ENCODE measurements at places on chromosomes 2 and 18.

GRCh38 chr18:75115514-75115913 is 93.4 kb downstream of the PTGR3 start:
- DNase-seq: no peak

DNA sequence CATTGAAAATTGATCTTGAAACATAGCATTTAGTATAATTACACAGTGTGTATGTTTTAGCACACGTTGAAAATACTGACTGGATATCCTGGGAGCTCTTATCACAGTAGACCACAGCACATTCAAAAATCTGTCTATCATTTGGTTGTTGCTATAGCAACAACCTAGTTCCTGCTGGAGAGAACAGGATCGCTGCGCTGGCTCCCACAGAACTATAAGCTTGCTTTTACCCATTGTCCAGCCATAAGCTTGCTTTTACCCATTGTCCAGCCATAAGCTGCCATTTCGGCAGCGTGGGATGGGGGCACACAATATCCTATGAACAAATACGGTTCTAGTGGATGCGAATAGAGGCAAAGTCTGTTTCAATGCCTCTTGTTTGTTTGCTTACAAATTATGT is 70.4 kb upstream of the ST6GAL2 start:
- DNase-seq: no peak

- DNase-seq: no peak
Measured at GRCh38 chr18:42222557-42222956, 267.5 kb downstream of the PIK3C3 start.

DNA sequence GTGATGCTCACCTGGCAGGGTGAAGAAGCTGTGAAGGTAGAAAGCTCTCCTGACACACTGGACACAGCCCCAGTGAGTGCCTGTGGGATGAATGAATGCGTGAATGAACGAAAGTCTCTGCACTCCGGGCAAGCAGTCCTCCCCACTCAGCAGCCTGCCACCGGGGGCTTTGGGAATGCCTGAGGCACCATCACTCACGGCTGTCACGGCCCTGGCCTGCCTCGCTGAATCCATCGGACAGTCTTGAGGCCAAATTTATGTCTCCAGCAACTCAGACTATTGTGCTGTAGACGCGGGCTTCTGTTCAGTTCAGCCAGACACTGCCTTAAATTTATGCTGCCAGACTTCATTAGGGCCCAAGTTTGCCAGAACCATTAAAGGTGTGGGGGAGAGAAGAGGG is 62.9 kb upstream of the TEX51 start:
- DNase-seq: no peak

DNA sequence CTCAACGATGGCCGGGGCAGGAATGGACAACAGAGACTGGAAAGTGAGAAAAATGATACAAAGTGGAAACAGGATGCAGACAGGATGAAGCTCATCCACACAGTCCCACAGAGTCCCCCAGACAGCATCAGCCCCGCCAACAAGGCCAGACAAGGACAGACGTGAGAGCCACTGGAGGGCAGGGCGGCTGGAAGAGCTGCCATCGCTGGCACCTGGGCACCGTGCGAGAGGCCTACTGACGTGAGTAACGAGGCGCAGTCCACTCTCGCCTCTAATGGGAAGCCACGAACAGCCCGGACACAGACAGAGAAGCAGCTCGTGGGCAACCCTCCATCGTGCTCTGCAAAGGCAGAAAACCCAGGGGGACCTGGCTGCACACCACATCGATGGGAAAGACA is 17.1 kb downstream of the HDAC4 start:
- DNase-seq: no peak

- no peak for DNase-seq
Measured at GRCh38 chr2:65388596-65389390, 43.6 kb downstream of the SPRED2 start.

- no peak for DNase-seq
Measured at GRCh38 chr2:203562268-203562667, 27.2 kb upstream of the RAPH1 start.

DNA sequence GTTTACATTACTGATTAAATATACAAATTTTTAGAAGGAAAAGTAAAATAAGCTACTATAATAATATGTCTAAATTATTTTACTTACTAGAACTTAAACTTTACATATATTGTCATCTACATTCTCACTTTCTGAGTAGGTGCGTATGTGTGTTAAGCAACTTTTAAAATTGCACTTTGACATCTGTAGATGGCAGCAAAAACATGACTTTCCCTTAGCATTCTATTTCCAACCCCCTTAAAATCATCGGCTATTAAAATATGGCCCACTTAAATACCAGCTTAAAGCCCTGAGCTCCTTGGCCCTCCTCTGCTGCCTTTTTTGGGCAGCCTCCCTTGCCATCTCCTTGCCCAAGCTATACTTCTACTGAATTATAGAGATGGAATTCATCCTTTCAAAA is 78.0 kb downstream of the UPP2 start:
- no peak for DNase-seq

GRCh38 chr2:190023860-190024259 is 38.7 kb downstream of the MSTN start:
- peak; percentile 1 for DNase-seq

- no peak for DNase-seq
Measured at GRCh38 chr18:46042571-46043123, 29.4 kb downstream of the PSTPIP2 start.

DNA sequence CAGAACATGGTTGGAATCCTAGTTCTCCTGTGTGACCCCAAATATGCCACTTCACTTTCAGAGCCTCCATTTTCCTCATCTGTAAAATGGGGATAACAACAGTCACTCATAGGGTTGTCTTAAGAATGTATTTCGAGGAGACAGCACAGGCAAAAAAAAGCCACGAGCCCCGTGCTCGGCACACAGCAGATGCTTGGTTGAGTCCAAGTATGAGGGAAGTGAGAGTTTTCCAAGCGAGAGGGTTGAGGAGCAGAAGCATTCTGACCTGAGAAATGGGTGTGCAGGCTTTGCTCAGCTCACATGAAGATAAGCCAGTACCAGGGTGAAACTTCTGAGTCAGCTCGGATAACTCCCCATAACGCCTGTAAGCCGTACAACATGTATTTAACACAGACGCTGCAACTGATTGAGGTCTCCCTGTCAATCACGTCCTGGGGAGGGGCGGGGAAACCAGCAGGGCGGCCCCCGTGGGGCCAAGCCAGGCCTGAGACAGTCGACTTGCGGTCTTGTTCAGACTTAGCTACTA is 23.0 kb upstream of the ODC1 start:
- DNase-seq: no peak

GRCh38 chr2:186691900-186692299 is 2.0 kb upstream of the FAM171B start:
- DNase-seq: no peak

GRCh38 chr18:27483276-27483675 is 298.2 kb upstream of the CHST9 start:
- DNase-seq: no peak

GRCh38 chr2:60873381-60873780 is 8.0 kb upstream of the REL start:
- no peak for DNase-seq

- no peak for DNase-seq
Measured at GRCh38 chr2:232879618-232880494, 9.8 kb downstream of the SNORC start.

GRCh38 chr18:11008505-11008904 is 140.9 kb downstream of the PIEZO2 start:
- no peak for DNase-seq

DNA sequence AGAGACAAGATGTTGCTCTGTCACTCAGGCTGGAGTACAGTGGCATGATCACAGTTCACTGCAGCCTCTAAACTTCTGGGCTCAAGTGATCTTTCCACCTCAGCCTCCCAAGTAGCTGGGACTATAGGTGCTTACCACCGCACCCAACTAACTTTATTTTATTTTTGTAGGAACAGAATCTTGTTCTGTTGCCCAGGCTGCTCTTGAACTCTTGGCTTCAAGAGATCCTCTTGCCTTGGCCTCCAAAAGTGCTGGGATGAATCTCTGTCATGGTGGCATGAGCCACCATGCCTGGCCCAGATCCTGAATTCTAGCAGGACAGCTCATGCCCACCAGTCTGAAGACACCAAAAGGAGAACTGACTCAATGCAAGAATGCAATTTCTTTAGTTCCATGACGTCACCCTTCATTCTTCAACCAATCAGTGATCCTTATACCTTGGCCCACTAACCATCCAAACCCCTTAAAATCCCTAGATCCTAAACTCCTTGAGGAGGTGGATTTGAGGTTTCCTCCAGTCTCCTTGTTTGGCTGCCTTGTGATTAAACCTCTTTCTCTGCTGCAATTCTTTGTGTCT is 25.6 kb upstream of the CXXC1 start:
- DNase-seq: no peak

DNA sequence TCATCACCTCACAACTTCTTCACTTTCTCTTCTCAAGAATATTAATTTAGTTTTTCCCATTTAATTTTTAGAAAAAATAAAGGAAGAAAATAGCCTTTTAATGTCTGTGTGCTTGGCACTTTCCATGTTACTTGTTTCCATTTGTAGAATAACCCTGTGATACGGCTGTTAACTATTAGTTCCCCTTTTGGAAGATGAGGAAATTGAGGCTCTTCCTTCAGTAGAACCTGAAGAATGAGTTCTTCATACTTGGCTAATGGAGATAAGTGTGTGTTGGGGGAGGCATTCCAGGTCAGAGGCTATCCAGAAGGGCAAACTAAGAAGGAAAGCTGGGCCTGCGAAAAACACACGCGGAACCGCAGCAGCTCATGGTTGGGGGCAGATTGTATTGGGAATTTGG is 38.3 kb downstream of the ZNF532 start:
- DNase-seq: no peak

- no peak for DNase-seq
Measured at GRCh38 chr18:78903436-78904178, 76.0 kb upstream of the SALL3 start.

GRCh38 chr2:121910139-121910538 is 154.7 kb downstream of the TSN start:
- no peak for DNase-seq

DNA sequence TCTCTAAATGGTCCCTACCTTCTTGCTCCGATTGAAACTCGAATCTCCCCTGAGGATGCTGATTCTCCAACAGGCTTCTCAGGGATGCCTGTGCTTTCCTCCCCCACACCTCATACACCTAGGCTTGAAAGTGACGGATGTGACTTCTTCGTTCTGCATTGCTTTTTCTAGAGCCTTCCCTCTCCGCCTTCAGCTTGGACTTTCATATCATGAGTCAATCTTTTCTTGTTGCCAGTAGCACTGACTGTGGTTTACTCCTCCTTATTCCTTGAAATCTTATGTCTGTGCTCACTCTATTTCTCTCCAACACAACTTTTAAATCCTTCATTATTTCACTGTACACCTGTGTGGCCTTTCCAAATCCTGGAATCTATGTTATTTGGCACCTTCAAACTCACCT is 451.4 kb downstream of the TMX3 start:
- DNase-seq: no peak

DNA sequence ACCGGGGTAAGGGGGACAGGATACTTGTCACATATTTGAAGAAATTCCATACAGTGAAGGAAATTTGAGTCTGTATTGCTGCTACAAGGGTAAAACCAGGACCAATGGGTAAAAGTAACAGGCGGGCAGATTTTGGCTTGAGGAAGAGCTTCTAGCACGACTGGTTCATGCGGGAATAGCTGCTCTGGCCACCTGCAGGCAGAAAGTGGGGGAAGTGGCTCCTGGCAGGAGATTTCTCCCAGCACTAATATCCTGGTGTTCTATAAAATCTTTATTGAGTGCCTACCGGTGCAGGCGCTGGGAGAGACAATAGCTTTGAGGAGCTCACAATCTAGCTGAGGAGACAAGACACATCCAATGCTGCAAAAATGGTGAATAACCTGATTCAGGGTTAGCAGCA is 198.5 kb downstream of the LOXHD1 start:
- DNase-seq: no peak

- DNase-seq: no peak
Measured at GRCh38 chr2:186749219-186749618, 55.4 kb downstream of the FAM171B start.

DNA sequence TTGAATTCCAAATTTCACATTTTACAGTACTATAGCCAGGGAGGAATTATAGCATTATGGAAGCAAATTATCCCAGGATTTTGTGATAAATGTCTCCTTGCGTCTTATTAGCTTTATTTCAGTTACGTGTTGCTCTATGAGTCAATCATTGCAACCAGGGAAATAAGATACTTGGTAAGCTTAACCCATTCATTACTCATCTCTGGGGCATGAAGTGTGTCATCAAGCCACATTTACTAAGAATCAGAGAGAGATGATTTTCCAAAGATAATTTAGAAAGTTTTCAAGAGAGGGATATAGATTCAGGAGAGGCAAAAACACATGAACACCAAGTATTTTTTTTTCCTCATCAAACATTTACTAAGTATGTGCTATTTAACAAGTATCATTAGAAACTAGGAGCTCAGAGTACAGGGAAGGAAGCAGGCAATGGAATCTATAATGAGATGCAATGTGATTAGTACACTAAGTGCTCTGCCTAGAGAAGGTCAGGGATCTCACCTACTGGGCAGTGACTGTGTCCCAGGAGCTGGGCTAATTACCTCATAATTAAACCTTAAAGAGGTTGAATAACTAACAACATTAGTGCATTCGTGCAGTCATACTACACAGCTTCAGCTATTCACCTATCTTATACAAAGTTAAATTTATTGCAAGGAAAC is 217.8 kb upstream of the NXPH2 start:
- DNase-seq: no peak

GRCh38 chr2:42895791-42896135 is 103.4 kb upstream of the HAAO start:
- DNase-seq: no peak

GRCh38 chr2:144713410-144713809 is 193.5 kb upstream of the ZEB2 start:
- no peak for DNase-seq

DNA sequence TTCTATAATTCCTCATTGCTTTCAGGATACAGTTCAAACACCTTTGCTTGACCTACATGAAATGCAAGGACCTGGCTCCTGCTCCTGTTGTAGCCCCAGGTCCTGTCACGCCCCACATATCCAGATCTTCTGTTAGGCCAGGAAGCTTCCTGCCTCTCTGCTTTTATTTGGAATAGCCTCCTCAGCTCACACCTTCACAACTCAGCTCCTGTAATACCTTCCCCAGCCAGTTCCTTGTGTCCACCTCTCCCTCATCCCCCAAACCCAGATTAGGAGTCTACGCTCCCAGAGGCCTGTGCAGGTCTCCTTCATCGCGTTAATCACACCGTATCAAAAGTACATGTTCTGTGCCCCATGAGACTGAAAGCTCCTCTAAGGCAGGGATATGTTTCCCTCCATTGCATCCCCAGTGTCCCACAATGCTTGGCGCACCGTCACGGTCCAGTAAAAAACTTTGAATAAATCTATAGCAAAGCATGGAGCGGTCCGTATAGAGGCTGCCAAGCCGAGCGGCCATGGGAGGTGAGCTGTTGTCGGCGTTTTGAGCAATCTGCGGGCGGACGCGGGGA is 371 bp downstream of the MDH1B start:
- DNase-seq: no peak

GRCh38 chr2:6835467-6835866 is 30.2 kb downstream of the CMPK2 start:
- DNase-seq: no peak
